Spinal cord (tissue), 10 donors: ENCODE measurements at places on chromosomes 2 and 18.

- no peak for DNase-seq
These were observed 251.5 kb upstream of the SALL3 start for GRCh38 chr18:78727877-78728783.

DNA sequence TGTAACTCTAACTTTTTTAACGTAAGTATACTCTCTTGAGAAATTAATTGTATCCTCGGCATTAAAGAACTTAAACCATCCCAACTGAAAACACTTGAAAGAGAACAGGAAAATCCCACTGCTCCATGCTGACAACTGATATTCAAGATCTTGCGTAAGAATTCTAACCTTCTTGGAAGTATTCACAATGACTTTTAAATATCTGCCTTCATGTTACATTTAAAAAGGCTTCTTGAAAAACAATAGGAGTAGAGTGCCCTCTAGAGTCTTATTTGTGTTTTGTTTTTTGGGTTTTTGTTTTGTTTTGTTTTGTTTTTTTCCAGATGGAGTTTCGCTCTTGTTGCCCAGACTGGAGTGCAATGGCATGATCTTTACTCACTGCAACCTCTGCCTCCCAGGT is 65.4 kb upstream of the DNAJC10 start:
- DNase-seq, result peak; percentile 17

- no peak for DNase-seq
These were observed at the start of gene HMSD for GRCh38 chr18:63949068-63949737. HMSD (plus strand) TSS chr18:63949301; CDS start chr18:63953456, 4,155 bp downstream.

- DNase-seq, result no peak
These were observed 238.5 kb downstream of the MTX2 start for GRCh38 chr2:176507786-176508185.

GRCh38 chr2:24206242-24206641 is 31.4 kb downstream of the FAM228A start:
- no peak for DNase-seq

DNA sequence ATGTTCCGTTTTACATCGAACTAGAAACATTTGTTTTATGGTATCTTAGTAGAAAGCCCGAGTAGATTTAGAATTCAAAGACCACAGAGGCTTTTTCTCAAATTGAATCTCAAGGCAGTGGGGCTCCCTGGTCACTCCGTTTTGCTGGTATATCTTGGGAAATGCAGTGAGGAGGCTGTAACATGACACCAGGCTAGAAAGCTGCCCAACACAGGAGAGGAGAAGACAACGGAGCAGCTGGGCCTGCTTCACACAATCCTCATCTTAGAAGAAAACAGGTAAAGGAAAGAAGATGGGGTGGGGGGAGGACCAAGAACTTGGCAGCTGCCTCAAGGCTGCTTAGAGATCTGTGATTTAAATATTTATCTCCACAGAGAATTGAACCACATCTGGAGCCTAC is 38.3 kb upstream of the EPB41L3 start:
- no peak for DNase-seq

DNA sequence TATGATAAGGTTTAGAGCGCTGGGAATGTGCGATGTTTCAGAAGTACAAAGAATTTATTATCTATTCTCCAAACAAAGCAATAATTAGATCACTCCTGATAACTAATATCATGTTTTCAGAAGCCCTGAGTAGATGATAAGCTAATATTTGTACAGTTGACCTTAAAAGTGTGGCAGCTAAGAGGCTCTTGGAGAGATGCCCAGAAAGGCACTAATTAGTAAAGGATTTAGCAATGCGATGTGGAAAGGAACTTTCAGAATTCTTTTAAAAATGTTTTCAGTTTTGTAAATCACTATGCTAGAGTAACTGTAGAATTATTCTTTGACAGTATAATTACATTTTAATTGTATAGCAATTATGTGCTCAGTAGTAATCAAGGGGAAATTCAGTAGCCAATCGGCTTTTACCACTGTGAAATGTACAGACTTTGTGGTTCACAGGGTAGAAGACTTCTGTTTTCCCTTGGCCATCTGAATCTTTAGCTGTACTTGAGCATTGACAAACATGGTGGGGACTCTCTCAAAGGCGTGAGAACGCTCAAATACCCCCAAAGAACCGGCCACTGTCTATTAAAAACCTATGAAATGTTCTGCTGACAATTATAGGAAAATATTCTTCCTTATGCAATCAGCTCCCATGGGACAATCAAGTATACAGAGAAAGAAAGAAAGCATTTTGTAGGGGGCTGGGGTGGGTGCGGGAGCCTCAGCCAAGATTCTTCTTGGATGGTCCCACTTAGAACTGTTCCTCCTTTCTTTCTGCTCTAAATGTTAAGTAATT is 262.8 kb upstream of the AGAP1 start:
- DNase-seq, result no peak

- no peak for DNase-seq
These were observed 20.6 kb downstream of the ANTXR1 start for GRCh38 chr2:69033461-69034095.

DNA sequence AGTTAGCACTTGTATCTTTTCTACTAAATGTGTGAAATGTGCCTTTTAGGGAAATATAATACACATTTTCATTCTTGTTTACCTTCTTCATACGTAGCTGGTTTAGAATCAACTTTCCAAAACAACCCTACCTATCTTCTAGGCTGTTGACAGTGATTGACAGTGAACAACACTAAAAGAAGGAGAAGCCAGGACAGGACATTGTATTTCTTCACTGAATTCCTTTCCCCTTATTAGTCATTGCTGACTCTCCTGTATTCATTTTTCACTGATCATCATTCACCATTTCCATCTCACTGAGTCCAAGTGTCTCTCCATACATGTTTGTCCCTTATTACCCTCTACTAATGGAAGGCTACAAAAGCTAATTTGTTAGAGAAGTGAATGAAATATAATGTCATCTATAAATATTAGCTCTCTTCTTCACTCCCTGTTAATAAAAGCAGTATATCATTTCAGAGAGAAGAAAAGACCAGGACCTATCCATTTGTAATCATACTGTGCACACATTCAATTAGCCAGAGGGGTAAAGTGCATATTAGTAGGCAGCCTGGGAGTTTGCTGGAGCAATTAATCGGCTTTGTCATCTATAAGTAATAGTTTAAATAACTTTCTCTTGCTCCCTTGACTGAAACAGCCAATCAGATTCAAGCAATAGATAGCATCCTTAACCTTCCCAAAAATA is 192.5 kb upstream of the FOSL2 start:
- DNase-seq, result no peak

DNA sequence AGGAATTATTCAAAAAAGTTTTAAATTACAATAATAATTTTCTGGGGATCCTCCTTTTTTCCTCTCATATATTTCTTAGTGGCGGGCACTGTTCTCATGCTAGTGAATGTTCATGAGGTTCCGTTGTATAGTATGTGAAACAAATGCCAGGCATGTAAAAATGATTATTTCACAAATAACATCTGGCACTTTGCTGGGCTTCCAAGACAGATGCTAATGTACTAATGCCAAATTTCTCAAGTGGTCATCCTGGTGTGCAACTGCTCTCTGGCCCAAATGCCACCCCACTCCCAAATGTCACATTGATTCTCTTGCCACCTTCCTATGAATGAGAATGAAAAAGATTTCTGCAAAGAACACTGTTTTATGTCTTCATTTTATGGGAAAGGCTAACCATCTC is 564.0 kb upstream of the GCFC2 start:
- DNase-seq, result no peak

- DNase-seq, result no peak
These were observed 818.4 kb upstream of the CDH2 start for GRCh38 chr18:28995319-28995718.

- DNase-seq, result no peak
These were observed 25.3 kb downstream of the RAMP1 start for GRCh38 chr2:237884681-237885080.

- no peak for DNase-seq
These were observed 18.2 kb downstream of the ACVR1 start for GRCh38 chr2:157857881-157858280.

GRCh38 chr2:179636100-179636980 is 225.1 kb downstream of the ZNF385B start:
- DNase-seq, result no peak

DNA sequence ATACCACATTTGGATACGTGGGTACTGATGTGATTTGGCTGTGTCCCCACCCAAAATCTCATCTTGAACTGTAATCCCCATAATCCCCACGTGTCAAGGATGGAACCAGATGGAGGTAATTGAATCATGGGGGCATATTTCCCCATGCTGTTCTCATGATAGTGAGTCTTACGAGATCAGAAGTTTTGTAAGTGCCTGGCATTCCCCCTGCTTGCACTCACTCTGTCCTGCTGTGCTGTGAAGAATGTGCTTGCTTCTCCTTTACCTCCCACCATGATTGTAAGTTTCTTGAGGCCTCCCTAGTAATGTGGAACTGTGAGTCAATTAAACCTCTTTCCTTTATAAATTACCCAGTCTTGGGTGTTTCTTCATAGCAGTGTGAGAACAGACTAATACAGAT is 70.3 kb downstream of the CHST9 start:
- no peak for DNase-seq

GRCh38 chr18:58554404-58554803 is 74.5 kb downstream of the ALPK2 start:
- DNase-seq, result no peak

DNA sequence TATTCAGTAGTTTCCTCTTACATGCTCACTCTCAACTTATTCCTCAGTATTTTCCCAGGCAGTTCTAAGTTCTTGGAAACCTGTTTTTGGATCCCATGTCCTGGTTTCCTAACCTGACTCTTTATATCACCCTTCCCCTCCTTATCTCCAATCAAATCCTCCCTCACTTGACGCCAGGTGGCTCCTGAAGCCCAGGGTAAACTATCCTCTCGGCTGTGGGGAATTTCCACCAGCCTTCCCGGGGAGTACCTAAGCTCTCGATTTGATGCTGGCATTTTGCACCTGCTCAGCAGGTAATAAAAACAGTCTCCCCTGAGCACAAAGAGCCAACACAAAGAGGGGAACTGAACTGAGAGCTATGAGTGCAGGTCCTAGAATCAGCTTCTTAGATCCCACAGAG is 538.0 kb downstream of the SLC4A3 start:
- no peak for DNase-seq

- no peak for DNase-seq
These were observed 10.1 kb downstream of the CASP8 start for GRCh38 chr2:201270293-201271001.

DNA sequence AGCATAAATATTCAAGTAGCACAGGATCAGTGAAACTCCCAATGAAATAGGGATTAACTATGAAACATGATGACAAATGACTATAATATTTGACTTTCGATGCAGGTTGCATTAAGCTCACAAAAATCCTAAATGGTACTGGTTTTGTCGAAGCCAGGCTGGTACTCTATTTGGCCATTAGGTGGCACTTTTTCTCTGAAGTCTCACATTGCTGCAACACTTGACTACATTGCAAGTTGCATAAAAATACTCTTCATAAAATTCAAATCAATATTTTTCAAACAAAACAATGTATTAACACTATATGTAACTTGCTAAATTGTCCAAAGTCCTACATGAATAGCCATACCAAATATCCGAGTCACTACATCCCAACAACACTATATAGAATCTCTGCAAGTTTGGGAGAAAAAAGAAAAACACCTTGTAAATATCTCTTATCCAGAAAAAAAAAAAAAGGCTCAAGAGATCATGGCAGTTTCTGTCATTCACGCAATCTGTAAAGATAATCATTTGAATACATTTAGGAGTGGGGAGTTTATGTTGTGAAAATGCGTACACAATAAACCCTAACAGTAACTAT is 9.5 kb downstream of the RTTN start:
- DNase-seq, result no peak

GRCh38 chr18:3634250-3634939 is 184.4 kb downstream of the TGIF1 start:
- no peak for DNase-seq

GRCh38 chr2:9714630-9715214 is 83.9 kb upstream of the YWHAQ start:
- no peak for DNase-seq

GRCh38 chr2:8289111-8289510 is 392.7 kb upstream of the ID2 start:
- no peak for DNase-seq

- no peak for DNase-seq
These were observed 244.5 kb downstream of the TCF4 start for GRCh38 chr18:55343396-55344073.

- no peak for DNase-seq
These were observed 5.7 kb downstream of the RPL37A start for GRCh38 chr2:216504376-216504762.

GRCh38 chr2:231780123-231780908 is 766 bp downstream of the PDE6D start:
- DNase-seq, result peak; percentile 18

GRCh38 chr2:202429164-202429980 is 53.2 kb downstream of the BMPR2 start:
- no peak for DNase-seq

DNA sequence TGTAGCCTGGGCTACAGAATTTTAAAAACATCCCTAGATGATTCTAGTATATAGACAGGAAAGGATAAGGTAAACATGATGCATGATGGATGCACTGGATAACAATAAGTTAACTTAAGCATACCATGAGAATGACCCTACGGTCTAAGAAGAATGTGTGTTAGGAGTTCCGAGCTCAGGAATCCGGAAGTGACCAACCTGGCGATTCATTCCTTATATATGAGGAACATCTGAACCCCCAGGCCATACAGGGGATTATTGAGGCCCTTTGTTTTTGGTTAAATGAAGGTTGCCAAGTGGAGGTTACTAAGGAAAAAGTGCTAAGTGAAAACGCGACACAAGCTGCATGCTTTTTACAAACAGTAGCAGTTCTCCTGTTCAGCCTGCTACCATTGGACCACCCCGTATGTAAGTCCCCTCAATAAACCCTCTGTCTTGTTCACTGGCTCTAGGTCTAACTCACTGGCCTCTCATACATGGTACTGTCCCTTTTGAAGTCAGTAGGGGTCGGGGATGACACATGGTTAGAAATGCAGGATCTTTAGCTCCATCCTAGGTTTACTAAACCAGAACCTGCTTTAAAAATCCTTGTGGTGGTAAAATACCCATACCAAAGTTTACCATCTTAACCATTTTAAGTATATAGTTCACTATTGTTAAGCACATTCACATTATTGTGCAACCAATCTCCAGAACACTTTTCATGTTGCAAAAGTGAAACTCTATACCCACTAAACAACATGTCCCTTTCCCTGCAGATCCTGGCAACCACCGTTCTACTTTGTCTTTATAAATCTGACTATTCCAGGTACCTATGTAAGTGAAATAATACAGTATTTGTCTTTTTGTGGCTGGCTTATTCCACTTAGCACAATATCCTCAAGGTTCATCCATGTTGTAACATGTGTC is 111.0 kb upstream of the MAP4K3 start:
- no peak for DNase-seq

- DNase-seq, result no peak
These were observed 286.0 kb upstream of the SLC14A2 start for GRCh38 chr18:45329316-45329715.

- no peak for DNase-seq
These were observed 58.2 kb downstream of the GLI2 start for GRCh38 chr2:120793682-120794403.

- no peak for DNase-seq
These were observed 837 bp downstream of the NHEJ1 start for GRCh38 chr2:219159771-219160185.

GRCh38 chr2:97844311-97844859 is 131.0 kb downstream of the ZAP70 start:
- DNase-seq, result no peak
